RCC 7860 (cell line): ENCODE measurements at places on chromosomes 12 and 14.

GRCh38 chr14:68807148-68807600 is 14.3 kb upstream of the ZFP36L1 start:
- DNase-seq: no peak

DNA sequence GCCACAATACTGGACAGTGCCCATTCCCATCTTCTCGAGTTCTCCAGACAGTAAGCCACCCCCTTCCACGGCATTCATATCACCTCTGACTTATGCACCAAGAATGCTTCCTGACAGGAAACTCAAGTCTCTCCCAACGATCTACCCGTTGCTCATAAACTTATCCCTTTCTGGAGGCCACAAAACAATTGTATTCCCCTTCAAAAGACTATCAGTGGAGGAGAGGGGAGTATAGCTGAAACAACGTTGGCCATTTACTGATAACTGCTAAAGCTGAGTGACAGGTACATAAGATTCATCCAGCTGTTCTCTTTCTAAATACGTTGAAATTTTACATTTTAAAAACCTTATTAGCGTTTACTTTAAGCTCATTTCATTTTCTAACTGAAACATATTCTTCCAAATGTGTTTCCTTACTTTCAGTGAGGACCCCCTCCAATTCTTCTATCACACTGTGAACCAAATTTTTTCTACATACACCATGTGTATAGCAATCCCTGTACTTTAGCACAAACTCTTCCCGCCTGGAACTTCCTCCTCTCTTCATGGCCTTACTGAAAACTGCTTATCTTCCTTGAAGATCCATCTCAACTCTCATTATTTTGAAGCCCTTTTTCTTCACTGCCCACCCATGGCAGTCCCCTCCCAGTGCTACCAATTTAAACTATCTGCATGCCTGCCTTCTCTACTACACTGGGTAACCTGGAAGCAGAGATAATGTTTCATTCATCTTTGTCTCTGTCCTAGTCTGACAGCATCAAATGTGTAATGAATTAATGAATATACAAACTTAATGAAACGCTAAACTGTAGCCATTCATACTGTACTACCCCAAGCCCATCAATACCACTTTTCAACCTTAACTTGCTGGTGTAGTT is 28.8 kb downstream of the ATXN2 start:
- peak; percentile 76 for DNase-seq

GRCh38 chr14:58881433-58881832 is 243.7 kb downstream of the DACT1 start:
- DNase-seq: no peak

- DNase-seq: no peak
Observed at GRCh38 chr14:77457115-77457521, 283 bp downstream of the VIPAS39 start.

DNA sequence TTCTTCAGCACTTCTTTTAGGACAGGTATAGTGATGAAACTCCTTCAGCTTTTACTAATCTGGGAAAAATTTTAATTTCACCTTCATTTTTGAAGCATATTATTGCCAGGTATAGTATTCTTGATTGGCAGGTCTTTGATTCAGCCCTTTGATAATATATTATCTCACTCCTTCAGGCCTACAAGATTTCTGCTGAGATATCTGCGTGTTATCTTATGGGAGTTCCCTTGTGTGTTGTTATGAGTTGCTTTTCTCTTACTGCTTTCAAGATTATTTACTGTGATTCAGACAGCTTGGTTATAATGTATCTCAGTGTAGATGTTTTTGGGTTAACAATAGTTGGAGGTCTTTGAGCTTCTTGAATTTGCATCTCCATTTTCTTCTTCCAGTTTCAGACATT is 87.4 kb downstream of the ATF7IP start:
- DNase-seq: no peak

GRCh38 chr14:63174760-63175191 is 29.5 kb upstream of the RHOJ start:
- no peak for DNase-seq

DNA sequence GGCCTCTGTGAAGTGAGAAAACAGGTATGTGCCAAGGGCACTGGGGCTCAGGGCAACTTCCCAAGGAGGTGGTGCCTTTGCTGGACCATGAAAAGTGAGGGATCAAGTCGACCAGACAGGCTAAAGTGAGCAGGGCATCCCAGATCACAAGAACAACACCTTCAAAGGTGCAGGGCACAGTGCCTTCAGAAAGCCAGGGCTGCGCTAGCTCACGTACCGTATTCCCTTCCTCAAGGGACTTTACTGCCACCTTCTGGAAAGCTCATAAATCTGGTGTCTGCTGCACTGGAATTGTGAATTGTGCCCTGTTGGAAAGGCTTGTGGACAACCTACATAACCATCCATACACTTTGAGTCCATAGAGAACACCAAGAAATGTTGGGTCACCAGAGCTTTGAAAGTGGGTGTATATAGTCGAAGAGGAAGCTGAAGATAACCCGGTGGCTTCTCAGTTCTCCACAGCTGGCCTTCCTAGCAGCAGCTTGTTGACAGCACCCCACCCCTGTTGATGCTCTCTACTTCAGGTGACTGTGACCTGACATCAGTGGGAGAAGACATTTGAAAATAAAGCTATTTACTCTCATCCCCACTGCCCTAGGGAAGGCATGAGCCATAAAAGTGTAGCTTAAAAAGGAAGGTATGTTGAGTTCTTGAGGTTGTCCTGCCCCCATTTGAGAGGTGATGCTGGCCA is 24.5 kb downstream of the FIGNL2 start:
- peak; percentile 39 for DNase-seq

- no peak for DNase-seq
Observed at GRCh38 chr12:9721394-9722092, 11.4 kb downstream of the CLECL1 start.

DNA sequence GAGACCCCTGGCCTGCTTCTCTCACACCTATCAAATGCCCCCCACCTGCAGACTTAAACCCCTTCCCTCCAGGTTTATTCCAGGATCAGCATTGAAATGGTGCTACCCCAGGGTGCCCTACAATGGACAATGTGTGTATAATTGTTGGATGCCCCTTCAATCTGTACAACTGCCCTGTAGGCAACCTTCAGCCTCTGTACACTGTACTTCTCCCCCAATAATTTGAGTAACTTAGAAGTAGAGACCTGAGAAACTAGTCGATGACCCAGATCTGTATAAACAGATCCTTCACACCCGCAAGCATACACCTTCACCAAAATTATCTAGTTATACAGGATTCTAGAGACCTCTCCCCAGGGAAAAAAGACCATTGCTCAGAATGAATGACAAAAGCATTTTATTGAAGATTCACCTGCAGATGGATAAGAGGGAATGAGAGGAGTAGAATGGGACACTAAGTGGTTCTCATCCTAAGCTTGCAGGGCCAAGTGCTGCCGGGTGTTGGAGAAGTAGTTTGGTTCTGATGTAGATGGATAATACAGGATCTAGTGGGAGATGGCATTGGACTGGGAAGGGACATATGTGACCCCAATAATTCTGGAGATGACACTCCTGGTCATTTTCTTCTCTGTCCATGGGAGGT is 7.6 kb downstream of the KRT4 start:
- DNase-seq: no peak

DNA sequence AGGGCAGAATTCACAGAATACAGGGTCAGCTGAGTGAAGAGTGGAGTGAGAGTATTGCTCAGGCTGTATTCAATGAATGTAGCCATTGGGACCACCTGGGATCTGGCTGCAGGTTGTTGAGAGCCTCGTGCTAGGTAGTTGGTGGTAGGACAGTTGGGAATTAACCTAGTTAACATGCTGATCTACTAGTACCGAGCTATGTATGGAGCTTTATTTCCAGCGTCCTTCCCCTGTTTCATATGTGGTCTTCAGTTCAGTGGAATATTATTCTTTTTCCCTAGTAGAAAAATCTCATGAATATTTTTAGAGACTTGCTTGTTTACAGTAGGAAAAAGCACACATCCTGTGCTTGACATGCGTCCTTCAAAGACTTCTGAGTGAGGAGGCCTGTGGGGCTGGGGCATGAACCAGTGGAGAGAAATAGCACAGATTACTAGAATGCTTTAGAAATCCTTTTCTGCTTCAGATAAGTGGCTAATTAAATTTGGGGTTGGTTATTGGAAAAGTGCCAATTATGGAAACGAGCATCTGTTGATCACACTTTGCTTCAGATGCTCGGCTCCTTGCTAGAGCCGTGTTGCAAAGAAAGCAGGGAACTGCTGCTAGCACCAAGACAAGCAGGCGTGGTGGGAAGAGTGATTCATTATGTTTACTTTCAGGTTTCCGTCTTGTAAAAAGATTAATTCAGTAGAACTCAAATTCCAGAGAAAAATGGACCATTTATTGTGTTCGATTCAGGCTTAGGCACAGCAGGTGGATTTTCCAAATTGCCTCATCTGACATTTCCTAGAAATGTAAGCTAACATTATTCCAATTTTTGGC is 53.6 kb downstream of the ARF6 start:
- DNase-seq: no peak

- DNase-seq: no peak
Observed at GRCh38 chr12:96879301-96879700, 27.8 kb upstream of the NEDD1 start.

DNA sequence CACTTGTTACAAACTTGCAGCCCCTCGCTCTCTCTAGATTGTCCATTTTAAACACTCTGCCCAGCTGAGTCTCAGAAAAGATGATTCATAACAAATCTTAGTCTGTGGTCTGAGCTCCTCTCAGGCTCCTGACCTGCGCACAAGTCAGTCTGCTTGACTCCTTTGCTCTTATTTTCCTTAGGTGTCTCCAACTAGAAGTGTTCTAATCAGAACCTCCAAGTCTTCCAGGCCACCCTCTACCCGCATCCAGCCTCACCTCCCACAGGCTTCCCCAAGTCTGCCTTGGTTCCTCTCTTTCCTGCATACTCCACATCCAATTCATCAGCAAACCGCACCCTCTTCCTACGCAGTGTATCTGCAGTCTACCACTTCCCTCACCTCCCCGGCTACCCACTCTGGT is 42.4 kb upstream of the BDKRB2 start:
- no peak for DNase-seq

- no peak for DNase-seq
Observed at GRCh38 chr14:97633131-97633738, 836.1 kb downstream of the VRK1 start.
